ENCODE measurements at places on chromosomes 16 and 17. TPM values are rescaled to one million over a fixed set of nuclear protein-coding genes. Genes with fewer than 3 reads are reported as not detected.
A peak's percentile ranks its signal among the peaks of the same experiment; 100 is the strongest.

- H3K4me1 ChIP-seq: peaks cover 14% of the 10 kb centered on the region
- no peak overlapping the region for H3K4me3 ChIP-seq
- H3K27me3 ChIP-seq: no peaks in the 10 kb centered on the region
- peaks cover 36% of the 10 kb centered on the region for H3K36me3 ChIP-seq
- H3K27ac ChIP-seq: peak overlapping the region; percentile 18
Observed at GRCh38 chr17:77489239-77489892, 348.6 kb downstream of the SEC14L1 start.

Gene C17orf67
- total RNA-seq: 3.6 TPM

- H3K4me3 ChIP-seq: no peak overlapping the region
- no peak for DNase-seq
- no peak overlapping the region for H3K27ac ChIP-seq
- H3K36me3 ChIP-seq: no peaks in the 10 kb centered on the region
Observed at GRCh38 chr17:14730821-14731220, 429.9 kb downstream of the HS3ST3B1 start.

Gene TM4SF5
- total RNA-seq: not detected

Gene TPSG1
- total RNA-seq: not detected

- peaks cover 90% of the 10 kb centered on the region for H3K4me1 ChIP-seq
- H3K27ac ChIP-seq: peak overlapping the region; percentile 2
- no peak overlapping the region for H3K4me3 ChIP-seq
- peaks cover 9% of the 10 kb centered on the region for H3K36me3 ChIP-seq
- no peak for DNase-seq
Observed at GRCh38 chr16:89476811-89477261, 13.5 kb downstream of the ANKRD11 start.

GRCh38 chr17:59502800-59503199, 62.6 kb upstream of the DHX40 start:
- H3K27ac ChIP-seq: no peak overlapping the region
- H3K4me3 ChIP-seq: no peak overlapping the region
- H3K4me1 ChIP-seq: no peaks in the 10 kb centered on the region
- no peaks in the 10 kb centered on the region for H3K36me3 ChIP-seq
- H3K27me3 ChIP-seq: no peaks in the 10 kb centered on the region
- DNase-seq: no peak

DNA sequence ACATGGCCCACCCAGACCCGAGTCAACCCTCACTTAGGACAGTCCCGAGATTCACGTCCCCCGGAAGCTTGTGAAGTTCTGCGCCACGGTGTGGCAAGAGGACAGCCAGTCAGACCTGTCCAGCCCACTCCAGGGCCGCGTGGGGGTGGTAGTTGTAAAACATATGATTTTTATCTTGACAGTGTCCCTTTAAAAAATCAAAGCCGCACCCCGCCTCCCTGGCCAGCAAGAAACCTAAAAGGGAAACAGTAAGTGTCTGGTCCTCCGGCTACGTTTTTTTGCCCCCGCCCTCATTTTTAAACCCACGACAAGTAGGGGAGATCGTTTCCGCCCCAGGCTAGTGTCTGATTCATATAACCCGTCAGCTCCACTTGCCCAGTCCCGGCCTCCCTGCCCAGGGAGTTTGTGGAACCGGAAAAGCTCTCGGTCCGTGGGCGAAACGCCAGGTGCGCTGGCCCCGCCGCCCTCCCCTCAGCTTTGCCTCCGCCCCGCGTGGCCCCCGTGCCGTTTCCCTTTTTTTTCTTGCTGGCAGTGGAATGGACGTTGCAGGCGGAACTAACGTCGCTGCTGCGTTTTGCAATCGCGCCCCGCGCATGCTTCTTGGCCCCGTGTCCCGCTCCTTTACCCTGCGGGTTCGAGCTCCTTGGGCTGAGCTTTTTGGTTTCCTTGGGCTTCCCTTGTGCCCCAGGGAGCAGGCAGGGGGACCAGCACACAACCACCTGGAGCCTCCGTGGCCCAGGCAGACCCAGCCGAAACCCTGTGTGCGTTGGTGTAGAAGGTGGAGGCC, 13.3 kb upstream of the NUDT16L1 start:
- H3K4me3 ChIP-seq: no peak overlapping the region
- DNase-seq: peak; percentile 17
- no peak overlapping the region for H3K27ac ChIP-seq
- H3K4me1 ChIP-seq: peaks cover 24% of the 10 kb centered on the region

Gene CDH13
- not detected for total RNA-seq
